ENCODE measurements at places on chromosomes 1 and 21.

DNA sequence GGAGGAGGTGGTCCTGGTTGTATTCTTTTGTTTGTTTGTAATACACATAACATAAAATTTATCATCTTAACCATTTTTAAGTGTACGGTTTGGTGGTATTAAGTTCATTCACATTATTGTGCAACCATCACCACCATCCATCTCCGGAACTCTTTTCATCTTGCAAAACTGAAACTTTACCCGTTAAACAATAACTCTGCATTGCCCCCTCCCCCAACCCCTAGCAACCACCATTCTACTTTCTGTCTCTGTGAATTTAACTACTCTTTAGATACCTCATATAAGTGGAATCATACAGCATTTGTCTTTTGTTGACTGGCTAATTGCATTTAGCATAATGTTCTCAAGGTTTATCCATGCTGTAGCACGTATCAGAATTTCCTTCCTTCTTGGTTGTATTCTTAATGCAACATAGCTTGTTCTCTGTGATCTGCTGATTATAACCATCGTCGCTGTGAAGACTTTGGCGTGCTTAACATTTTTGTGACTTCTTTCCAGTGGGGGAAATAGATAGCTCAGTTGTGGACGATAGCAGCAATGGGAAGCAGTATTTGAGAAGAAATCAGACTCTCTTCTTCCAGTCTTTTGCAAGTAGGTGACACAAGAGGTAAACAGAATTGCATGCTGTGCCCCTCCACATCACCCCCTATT lies 117.5 kb upstream of the HOOK1 start:
- DNase-seq, result peak; percentile 72

GRCh38 chr1:235990330-235990795 lies 74.5 kb downstream of the NID1 start:
- no peak for DNase-seq

DNA sequence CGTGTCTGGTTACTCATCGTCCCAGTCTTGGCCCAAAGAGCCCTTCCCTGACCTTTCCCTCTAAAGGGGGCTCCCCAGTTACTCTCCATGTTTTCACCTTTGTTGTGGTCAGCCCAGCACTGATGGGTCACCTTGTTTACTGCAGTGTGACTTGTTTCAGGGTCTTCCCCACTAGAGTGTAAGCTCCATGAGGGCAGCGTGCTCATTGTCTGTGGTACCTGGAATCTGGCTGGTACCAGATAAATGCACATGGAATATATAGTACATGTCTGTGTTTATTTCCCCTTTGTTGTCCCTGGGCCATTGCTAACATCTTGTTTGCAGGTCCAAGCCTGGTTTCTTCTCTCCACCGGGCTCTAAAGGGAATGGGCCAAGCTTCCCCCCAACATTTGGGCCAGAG lies 22.7 kb upstream of the TENT5B start:
- no peak for DNase-seq

GRCh38 chr1:205481218-205481617 lies 23.3 kb upstream of the CDK18 start:
- DNase-seq, result no peak

DNA sequence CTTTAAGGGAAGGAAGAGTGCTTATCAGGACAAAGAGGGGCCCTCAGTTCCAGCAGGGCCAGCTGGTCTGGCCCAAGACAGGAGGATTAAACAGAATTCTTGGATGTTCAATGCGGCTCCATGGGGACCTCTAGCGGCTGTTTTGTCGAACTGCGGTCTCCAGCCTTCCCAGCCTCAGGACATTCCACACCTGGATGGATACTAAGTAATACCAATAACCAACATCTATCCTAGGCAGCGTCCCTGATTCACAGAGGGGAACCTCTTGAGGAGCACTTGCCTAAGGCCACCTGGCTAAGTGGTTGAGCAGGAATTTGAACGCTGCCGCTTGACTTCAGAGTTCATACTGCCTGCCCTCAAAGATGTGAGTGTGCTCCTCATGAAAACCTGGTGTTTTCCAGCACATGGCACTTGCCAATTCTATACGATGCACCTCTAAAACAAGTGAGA lies 15.5 kb upstream of the CD247 start:
- DNase-seq, result peak; percentile 30

- DNase-seq, result no peak
Observed at GRCh38 chr1:168498956-168499687, 44.7 kb downstream of the XCL2 start.

GRCh38 chr1:115669002-115669673 lies 27.4 kb downstream of the VANGL1 start:
- no peak for DNase-seq

DNA sequence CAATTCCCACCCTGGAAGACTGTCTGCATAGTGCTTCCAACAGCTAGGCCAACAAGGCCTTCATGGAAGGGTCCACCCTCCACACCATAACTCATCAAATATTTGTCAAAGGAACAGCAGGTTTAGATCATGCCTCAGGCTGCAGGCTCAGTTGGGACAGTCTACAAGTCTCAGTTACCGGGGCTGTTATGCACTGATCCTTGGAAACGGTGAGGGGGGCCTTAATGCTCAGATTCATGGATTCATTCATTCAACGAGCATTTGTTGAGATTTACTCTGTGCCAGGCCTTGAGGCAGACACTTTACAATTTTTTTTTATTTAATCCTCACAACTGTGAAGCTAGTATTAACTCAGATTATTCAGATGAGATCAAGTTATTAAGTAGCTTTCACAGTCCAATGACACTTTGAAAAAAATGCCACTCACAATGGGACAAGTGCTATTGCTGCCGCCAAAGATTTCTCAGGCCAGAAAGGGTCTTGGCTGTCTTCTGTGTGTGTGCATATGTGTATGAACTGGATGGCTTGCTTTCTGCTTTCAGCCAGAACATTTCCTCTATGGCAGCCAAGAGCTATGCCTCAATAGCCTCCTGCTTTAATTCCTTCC lies 8.9 kb upstream of the C1orf216 start:
- DNase-seq, result no peak

- no peak for DNase-seq
Observed at GRCh38 chr1:41780322-41780721, 138.4 kb downstream of the HIVEP3 start.

DNA sequence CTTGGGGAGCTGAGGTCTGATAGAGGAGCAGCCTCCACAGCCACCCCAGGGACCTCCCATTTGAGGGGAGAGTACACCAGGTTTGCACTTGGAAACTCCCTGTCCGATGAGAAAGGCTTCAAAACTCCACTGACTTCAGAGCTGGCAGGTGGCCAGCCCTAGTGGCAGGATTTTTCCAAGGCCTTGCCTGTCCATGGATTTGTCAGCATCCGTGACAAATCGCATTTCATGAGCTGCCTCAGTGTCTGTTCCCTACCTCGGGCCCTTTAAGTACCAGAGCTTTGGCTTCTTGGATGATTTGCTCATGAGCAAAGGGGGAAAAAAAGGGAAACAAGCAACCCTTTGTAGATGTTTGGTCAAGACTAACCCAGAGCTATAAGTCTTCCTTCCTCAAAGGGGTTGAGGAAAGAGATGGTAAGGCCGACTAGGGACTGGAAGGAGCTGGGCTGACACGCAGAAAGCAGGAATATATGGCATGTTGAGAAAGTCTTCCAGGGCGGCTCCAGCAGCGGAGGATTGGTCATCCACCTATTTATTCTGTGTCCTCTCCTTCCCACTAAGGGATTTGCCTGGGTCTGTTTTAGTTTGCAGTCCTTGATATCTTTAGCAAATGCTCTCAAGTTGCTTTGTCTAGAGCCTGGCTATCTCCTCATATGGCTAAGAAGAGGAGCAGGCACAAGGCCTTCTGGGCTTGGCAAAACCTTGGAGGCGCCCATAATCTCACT lies 2.7 kb upstream of the HSPG2 start:
- peak; percentile 40 for DNase-seq

GRCh38 chr1:54271341-54271740 lies 71.4 kb downstream of the MRPL37 start:
- DNase-seq, result no peak

- DNase-seq, result no peak
Observed at GRCh38 chr1:41110736-41111135, 89.2 kb upstream of the SLFNL1 start.

GRCh38 chr1:33012165-33012564 lies 24.5 kb downstream of the AK2 start:
- DNase-seq, result no peak

GRCh38 chr1:184870319-184870718 lies 104.0 kb downstream of the NIBAN1 start:
- DNase-seq, result no peak

- no peak for DNase-seq
Observed at GRCh38 chr1:230495891-230496385, 69.8 kb upstream of the PGBD5 start.

DNA sequence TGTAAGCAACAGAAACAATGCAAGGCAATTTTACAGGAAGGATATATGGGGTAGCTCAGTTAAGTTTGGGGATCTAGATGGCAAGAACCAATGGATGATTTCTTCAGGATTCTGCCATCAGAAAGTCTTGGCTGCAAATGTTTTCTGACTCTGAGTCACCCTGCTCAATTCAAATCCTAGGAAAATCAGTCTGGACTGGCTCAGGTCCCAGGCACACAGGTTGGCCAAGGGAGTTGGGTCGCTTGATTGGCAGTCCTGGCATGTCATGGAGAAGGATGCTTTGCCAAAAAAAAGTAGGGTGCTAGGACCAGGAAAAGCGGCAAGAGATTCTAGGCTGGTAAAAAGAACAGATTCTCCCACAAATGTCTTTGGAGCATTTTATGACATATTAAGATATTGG lies 28.9 kb upstream of the S1PR1 start:
- no peak for DNase-seq

DNA sequence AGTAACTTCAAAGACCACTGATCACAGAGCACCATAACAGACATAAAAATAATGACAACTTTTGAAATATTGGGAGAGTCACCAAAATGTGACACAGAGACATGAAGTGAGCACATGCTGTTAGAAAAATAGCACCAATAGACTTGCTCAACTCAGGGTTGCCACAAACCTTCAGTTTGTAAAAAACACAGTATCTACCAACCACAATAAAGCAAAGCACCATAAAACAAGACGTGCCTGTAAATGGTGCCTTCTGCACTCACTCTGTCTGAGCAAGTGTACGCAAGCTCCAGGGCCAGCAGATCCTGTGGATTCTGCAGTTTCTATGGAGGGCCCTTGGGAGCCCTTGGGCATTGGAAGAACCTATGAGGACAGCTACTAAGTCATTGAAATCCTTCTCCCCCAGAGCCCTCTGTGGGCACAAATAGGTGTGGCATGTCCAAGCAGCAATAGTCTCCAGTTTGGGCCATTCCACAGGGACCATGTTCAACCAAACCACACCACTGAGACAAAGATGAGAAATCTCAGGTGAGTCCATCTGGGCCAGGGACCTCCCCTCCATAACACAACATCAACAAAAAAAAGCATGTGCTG lies 116.9 kb upstream of the RAB4A start:
- DNase-seq, result peak; percentile 23
